ENCODE measurements at places on chromosomes 7 and 10. TPM values are rescaled to one million over a fixed set of nuclear protein-coding genes. Genes with fewer than 3 reads are reported as not detected.

The SPAG6 gene
- not detected for total RNA-seq

The NCF1 gene
- 6.0 TPM for total RNA-seq

The TRPV6 gene
- not detected for total RNA-seq

The PIK3AP1 gene
- 6.9 TPM for total RNA-seq

Measured in Right ventricle myocardium superior (tissue), 1 donor.